Activated CD4-positive, CD25-positive, alpha-beta regulatory T cell (primary cell): ENCODE measurements at places on chromosomes 6 and 20.

- DNase-seq = no peak
These were observed 3.2 kb upstream of the SMPDL3A start for GRCh38 chr6:122785891-122786290.

- no peak for DNase-seq
These were observed 89.2 kb downstream of the SLC22A23 start for GRCh38 chr6:3367630-3368029.

DNA sequence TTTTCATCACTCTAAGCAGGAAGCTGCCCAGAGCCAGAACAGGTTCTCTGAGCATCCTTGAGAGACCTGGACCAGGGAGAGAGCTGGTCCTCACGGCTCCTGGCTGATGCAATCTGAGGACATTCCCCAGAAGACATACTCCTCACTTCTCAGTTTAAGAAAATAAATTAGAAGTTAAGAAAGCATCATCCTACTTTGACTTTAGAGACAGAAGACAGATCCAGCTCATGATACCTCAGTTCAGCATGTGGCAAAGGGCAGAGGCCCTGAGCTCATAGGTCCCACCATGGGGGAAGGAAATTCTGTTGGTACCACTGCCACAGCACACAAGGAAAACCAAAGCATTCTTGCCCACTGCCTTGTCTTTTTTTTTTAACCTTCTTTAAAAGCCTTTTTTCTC, 378.1 kb upstream of the JARID2 start:
- no peak for DNase-seq

- DNase-seq = no peak
These were observed 10.1 kb downstream of the HMGCLL1 start for GRCh38 chr6:55568808-55569439.

- DNase-seq = no peak
These were observed 427.0 kb downstream of the EYS start for GRCh38 chr6:65280060-65280459.

- no peak for DNase-seq
These were observed 21.8 kb downstream of the NTSR1 start for GRCh38 chr20:62730481-62730880.

DNA sequence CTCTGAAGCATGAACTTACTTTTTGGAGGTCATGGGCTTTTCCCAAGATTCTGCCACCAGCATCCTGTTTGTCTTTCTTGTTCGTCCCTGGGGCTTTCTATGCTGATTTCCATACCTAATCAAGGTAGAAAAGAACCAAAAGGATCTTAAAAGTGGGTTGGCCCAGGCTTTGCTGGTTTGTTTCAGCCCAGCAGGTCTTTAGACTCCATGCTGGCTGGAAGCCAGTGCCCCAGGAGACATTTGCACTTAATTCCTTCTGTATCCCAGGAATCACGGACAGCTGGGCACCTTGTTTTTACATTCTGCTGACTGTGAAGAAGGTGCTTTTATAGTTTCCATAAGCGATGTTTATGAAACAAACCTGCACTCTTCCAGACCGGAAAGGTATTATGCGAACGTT, 195.9 kb downstream of the CDH4 start:
- no peak for DNase-seq

- no peak for DNase-seq
These were observed 9.7 kb downstream of the SYNDIG1 start for GRCh38 chr20:24479106-24479505.

GRCh38 chr6:108001696-108002231, 43.8 kb upstream of the SEC63 start:
- no peak for DNase-seq
